Activated T-cell treated with anti-CD3 and anti-CD28 coated beads, Interleukin-2, amount 50 U/mL, for 1 hour (primary cell): ENCODE measurements at places on chromosomes 12 and 14.

DNA sequence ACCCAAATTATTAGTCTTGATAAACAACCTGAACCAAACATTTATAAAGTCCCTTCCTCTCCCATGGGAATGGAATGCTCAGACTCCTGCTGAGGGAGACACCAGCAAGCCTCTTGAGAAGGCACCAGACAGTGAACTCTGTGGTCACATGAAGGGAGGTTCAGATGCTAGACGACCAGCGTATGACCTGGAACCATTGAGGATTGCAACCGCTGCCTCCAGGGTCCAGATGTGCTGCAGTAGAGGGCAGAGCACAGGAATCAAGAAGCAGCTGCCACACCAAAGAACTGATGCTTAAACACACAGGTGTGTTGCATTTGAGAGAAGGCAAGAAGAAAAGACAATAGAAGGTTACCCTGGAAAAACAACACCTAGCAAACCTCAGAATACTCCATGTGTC, 592.4 kb downstream of the AACS start:
- DNase-seq: no peak

DNA sequence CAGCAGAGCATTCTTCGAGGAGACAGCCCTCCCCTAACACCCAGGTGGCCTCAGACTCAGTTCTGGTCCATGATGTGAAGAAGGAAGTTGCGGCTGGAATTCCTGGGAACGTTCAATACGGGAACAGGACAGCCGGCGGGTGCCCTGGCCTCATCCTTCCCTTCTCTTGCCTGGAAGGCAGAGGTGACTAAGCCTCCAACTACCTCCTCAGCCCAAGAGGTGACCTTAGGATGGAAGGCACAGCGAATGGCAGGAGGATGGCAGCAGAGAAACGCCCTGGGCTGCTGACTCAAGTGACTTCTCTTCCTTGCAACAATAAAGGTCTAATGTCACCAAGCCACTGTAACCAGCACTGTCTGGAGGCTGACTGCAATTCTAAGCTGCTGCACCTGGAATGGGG, 36.1 kb downstream of the DHX37 start:
- no peak for DNase-seq

- peak; percentile 21 for DNase-seq
These were observed 110.1 kb upstream of the TMEM132D start for GRCh38 chr12:130013771-130014484.

- no peak for DNase-seq
These were observed 41.7 kb downstream of the SUSD6 start for GRCh38 chr14:69652942-69653684.

GRCh38 chr12:107494331-107494730, 191.3 kb upstream of the PWP1 start:
- no peak for DNase-seq

GRCh38 chr12:53867216-53868012, 71.2 kb upstream of the HOXC13 start:
- no peak for DNase-seq

GRCh38 chr14:22580625-22581024, 8.4 kb downstream of the DAD1 start:
- no peak for DNase-seq

- DNase-seq: no peak
These were observed 24.2 kb upstream of the LRP1-AS start for GRCh38 chr12:57171668-57172067.

GRCh38 chr14:64801800-64802199, 77.9 kb downstream of the SPTB start:
- no peak for DNase-seq

- DNase-seq: no peak
These were observed 71.1 kb upstream of the RASSF8 start for GRCh38 chr12:25887367-25887766.

GRCh38 chr14:95269493-95269892, 50.2 kb downstream of the CLMN start:
- DNase-seq: no peak

GRCh38 chr12:88325076-88325815, 183.1 kb downstream of the TMTC3 start:
- no peak for DNase-seq

DNA sequence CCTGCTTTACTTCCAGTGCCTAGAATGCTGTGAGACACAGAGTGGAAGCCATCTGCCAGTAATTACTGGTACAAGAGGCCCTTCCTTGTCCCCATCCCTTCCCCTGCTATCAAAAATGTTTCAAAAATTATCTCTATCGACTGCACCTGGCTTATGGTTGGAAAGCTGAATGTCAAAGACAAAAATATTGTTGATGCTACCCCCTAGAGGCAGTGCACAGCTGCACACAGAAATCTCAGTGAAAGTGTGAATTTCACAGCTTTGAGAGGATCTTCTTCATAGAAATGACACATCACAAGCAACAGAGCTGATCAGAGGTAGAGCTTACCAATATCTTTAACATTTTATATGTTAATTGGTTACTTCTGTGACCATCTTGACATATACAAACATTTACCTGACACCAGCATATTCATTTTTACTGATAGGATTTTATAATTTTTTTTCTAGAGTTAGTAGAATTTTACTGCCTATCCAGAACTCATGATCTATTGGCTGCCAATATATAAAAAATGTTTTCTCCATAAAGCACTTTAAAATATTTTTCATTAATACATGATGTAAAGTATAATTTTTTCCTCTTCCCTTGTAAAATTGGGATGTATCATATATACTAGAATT, 138.0 kb downstream of the AACS start:
- no peak for DNase-seq

GRCh38 chr14:49933704-49934103, 40.8 kb downstream of the ARF6 start:
- no peak for DNase-seq

- DNase-seq: no peak
These were observed 11.7 kb downstream of the ATP5MC2 start for GRCh38 chr12:53664191-53664590.

DNA sequence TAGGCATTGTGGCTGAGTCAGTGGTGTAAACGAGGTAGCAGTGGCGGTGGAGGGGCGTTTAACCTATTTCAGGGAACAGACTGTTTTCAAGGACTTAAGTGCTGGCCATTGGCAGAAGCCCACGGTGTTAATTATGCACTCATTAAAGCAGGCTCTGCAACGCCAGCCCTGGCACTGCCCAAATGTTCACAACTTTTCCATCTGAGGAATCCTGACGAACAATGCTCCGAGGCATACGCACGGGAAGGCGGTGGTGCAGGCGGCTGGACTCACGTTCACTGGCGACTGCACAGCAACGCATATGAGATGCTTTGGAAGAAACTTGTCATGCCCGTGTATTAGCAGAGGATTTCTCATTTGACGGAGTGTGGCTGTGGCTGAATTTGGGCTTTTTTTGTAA, 70.6 kb upstream of the SLC24A4 start:
- no peak for DNase-seq

- DNase-seq: no peak
These were observed 19.3 kb downstream of the ZC2HC1C start for GRCh38 chr14:75088566-75089373.

GRCh38 chr12:4607056-4607455, 41.8 kb downstream of the AKAP3 start:
- no peak for DNase-seq

- no peak for DNase-seq
These were observed 34.3 kb downstream of the SLC15A4 start for GRCh38 chr12:128789356-128789929.

- no peak for DNase-seq
These were observed 9.2 kb upstream of the CCDC196 start for GRCh38 chr14:66476964-66477363.

GRCh38 chr14:32590157-32590556, 261.1 kb downstream of the AKAP6 start:
- no peak for DNase-seq

GRCh38 chr12:127284021-127284420, 982.9 kb upstream of the TMEM132C start:
- no peak for DNase-seq

DNA sequence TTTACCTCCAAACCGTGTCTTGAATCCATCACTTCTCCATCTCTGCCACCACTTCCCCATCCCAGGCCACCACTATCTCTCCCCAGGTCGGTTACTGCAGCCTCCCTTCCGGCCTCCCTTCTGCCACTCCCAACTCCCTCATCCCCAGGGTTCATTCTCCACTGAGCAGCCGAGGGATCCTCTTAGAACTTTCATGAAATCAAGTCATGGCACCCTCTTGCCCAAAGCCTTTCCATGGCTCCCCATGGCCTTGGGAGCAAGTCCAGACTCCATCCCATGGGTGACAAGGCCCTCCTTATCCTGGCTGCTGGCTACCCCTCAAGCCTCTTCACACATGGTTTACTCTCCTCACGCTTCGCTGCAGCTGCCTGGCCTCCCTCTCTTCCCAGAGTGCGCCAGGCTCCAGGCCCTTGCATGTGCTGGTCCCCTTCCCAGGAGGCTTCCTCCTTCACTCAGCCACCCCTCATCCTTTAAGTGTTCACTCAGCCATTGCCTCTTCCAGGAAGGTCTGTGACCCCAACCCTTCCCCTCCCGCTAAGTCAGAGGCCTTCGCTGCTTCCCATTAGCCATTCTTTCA, 17.9 kb upstream of the SH2B3 start:
- no peak for DNase-seq

- no peak for DNase-seq
These were observed 17.4 kb downstream of the GNG2 start for GRCh38 chr14:51877810-51878209.

GRCh38 chr12:125573271-125573670, 508.0 kb downstream of the AACS start:
- DNase-seq: no peak

DNA sequence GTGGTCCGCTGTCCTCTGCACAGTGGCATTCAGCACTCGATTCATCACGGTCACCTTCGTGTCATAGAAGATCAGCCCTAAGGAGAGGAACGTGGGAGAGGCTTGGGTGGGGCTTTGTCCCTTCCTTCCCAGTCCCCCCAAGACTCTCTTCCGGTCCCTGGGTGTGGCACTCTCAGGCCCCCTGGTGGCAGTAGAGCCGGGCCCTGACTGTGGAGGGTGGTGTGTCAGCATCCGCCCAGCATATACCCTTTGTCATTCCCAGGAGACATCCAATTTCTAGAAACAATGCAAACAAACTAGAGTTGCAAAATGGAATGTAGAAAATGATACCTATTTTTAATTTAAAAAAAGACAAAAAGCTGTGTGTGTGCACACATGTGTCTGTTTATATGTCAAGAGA, 45.0 kb downstream of the TRAFD1 start:
- DNase-seq: peak; percentile 29

- DNase-seq: no peak
These were observed 442 bp downstream of the FLVCR2 start for GRCh38 chr14:75578786-75579337.

GRCh38 chr14:38618514-38618913, 362.6 kb upstream of the CLEC14A start:
- DNase-seq: no peak

GRCh38 chr14:80425686-80426085, 214.4 kb upstream of the DIO2 start:
- DNase-seq: no peak

DNA sequence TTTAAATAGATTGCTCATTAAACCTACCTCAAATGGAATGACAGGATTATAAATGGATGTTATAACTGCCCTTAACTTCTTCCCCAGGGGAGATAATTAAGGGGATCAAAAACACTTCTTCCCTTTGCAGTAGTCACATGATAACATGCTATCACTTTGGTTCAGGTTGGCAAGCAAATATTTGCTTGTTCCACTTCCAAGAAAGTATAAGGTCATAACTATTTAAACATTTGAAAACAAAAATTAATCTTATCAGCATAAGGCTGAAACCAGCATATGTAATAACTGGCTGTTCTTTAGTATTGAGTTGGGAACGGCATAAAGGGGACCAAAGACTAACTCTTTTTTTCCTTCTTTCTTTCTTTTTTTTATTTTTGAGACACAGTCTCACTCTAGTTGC, 2.4 kb upstream of the LYZ start:
- DNase-seq: no peak

DNA sequence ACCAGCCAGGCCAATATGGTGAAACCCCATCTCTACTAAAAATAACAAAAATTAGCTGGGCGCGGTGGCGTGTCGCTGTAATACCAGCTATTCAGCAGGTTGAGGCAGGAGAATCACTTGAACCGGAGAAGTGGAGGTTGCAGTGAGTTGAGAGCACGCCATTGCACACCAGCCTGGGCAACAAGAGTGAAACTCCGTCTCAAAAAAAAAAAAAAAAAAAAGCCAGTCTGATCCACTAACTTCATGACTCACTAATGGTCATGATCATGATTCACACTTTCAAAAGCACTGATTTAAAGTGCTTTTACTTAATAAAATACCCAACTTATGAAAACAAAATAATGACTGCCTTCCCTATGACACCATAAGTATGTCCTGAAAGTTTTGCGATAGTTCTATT, 38.4 kb upstream of the CPM start:
- no peak for DNase-seq

DNA sequence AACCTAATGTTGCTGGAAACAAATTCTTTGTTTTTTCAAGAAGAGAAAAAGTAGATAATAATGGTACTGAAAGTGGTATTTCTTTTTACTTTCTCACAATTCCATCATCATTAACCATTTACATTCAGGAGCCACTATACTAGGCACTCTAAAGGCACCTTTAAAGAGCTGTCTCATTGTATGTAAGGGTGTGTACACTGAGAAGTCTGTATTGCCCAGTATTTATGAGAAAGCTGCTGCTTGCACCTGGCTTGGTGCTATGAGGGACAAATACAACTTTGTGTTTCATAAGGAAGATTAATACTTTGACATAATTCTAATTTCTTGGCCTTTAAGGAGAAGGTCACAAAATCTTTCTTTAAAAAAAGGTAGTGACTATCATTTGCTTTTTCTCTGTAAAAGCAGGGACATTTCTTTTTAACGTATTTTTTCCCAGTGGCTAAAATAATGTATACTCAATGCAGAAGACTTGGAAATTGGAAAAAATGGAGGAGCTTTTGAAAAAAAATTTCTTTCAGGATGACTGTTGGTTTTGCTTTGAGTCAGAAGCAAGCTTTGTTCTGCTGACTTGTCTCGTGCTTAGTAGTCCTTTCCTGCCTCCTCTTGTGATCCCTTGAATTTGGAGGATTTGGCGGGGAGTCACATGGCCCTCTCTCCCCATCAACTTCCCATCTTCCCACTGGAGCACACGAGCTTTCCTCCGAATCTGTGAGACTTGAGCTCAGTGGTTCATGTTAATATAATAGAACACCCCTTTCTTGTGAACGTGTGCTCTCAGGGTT, 50.1 kb downstream of the RASSF3 start:
- DNase-seq: no peak

GRCh38 chr12:118358612-118359540, 13.8 kb downstream of the TAOK3 start:
- DNase-seq: no peak

GRCh38 chr12:65868878-65869277, 44.6 kb downstream of the HMGA2 start:
- DNase-seq: no peak

- DNase-seq: no peak
These were observed 55.9 kb upstream of the TMCC3 start for GRCh38 chr12:94706250-94706661.

DNA sequence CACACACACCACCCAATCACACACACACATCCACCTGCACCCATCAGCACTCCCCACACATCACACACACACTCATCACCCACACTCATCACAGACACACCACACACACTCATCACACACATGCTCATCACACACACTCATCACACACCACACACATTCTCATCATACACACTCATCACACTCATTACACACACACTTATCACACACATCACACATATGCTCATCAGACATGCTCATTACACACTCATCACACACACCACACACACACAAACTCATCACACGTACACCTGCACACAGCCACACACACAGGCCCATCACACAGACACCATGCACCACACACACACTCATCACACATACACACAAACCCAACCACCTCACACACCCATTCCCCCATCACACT, 107.5 kb upstream of the C14orf180 start:
- DNase-seq: no peak

GRCh38 chr14:44830371-44830770, 131.4 kb downstream of the KLHL28 start:
- no peak for DNase-seq
